ENCODE measurements at places on chromosomes 16 and 17. TPM values are rescaled to one million over a fixed set of nuclear protein-coding genes. Genes with fewer than 3 reads are reported as not detected.
A peak's percentile ranks its signal among the peaks of the same experiment; 100 is the strongest.

TAT gene
- not detected for total RNA-seq

PRCD gene
- total RNA-seq = 3.5 TPM

MAP2K6 gene
- total RNA-seq = 0.90 TPM

ATP2C2 gene
- not detected for total RNA-seq

MEFV gene
- 2.2 TPM for total RNA-seq

HSD17B1 gene
- total RNA-seq = 0.78 TPM

HCRT gene
- not detected for total RNA-seq

CA4 gene
- 1.7 TPM for total RNA-seq

CDH13 gene
- total RNA-seq = 85.9 TPM

LONP2 gene
- 37.2 TPM for total RNA-seq

AOC2 gene
- not detected for total RNA-seq

CACNG5 gene
- total RNA-seq = not detected

SLFN14 gene
- total RNA-seq = not detected

PDXDC1 gene
- total RNA-seq = 60.8 TPM

EVI2B gene
- 5.6 TPM for total RNA-seq

- DNase-seq = no peak
Observed at GRCh38 chr17:61597607-61598006, 6.6 kb upstream of the NACA2 start.

- no peak for DNase-seq
Observed at GRCh38 chr16:48064971-48065370, 90.8 kb downstream of the ABCC12 start.

- no peak for DNase-seq
Observed at GRCh38 chr16:1265090-1265630, 9.3 kb downstream of the TPSD1 start.

DNA sequence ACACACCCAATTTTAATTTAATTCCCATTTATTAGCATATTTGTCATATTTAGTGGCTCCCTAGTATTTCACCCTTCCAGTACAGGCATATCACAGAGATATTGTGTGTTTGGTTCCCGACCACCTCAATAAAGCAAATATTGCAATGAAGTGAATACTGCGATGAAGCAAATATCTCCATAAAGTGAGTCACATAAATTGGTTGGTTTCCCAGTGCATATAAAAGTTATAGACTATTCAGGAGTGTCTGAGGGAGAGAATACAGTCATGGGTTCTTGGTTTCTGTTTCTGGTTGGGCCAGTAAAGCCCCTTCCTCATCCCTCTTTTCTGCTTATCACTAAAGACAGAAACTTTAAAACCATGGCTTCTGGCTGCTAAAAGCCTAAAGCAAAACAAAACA, 295.4 kb upstream of the AXIN2 start:
- no peak for DNase-seq

GRCh38 chr17:74864866-74865395, 5.2 kb upstream of the GRIN2C start:
- DNase-seq = peak; percentile 87

DNA sequence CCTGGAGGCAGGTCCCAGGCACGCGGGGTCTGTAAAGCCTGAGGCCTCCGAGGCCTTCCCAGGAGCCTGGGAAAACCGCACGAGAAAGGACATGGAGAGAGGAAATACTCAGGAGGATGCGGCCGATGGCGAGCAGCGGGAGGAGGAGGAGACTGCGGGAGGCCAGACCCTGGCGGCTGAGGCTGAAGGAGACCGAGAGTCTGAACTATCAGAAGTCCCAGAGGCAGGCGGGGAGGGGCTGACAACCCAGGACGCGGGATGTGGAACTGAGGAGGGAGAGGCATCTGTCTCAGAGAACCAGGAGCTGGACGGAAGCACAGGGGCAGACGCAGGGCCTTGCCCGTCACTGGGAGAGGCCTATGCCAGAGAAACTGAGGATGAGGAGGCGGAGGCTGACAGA, 2.4 kb downstream of the APOBR start:
- no peak for DNase-seq

DNA sequence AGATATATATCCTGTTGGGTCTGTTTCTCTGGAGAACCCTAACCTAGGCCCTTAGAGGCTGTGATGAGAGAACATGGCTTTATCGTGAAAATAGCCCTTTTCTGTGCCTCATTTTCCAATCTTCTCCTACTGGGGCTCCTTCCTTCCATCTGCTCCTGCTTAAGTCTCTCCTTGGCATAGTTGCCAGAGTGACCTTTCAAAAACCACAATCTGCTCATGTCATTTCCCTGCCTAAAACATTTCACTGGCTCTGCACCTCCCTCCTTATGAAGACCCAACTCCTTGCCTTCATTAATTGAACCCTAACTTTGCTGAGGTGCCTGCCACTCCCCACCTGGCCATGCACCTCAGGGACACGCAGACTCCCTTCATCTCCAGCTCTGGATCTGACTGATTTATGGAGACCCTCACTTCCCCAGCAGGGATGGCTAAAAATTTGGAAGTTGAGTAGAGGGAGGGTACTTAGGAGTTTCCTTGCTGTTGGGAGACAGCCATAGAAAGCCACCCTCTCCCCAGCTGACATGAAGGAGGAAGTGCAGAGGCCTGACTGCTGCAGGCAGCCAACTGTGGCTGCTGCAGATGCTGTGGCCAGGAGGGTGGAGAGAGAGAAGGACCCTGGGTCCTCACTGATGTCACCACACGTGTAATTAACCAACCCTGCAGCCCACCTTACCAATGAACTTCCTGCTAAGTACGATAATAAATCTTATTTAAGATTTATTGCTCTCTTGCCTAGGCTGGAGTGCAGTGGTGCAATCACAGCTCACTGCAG, 6.3 kb upstream of the GGA2 start:
- no peak for DNase-seq

DNA sequence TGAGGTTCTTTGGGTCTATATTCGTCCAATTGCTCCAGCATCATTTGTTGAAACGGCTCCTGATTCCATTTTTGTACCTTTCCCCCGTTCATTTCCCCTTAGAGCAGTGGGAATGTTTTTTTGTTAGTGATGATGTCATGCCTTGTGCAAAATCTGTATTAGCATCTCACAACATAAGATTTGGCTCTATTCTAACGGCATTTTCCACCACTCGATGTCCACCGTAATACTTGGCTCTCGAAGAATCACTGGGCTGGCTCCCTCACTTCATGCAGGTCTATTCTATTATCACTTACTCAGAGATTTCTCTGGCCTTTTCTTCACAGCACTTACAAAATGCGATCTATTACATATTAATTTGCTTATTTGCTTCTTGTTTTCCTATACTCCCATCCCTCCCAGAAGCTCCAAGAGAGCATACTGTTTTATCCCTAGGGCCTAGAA, 571 bp upstream of the NME1 start:
- DNase-seq = no peak

- DNase-seq = no peak
Observed at GRCh38 chr17:44235583-44235936, 16.1 kb upstream of the UBTF start.

- no peak for DNase-seq
Observed at GRCh38 chr17:35372846-35373533, 431 bp downstream of the SLFN11 start.

- DNase-seq = no peak
Observed at GRCh38 chr17:17305281-17305801, 2.2 kb downstream of the NT5M start.

DNA sequence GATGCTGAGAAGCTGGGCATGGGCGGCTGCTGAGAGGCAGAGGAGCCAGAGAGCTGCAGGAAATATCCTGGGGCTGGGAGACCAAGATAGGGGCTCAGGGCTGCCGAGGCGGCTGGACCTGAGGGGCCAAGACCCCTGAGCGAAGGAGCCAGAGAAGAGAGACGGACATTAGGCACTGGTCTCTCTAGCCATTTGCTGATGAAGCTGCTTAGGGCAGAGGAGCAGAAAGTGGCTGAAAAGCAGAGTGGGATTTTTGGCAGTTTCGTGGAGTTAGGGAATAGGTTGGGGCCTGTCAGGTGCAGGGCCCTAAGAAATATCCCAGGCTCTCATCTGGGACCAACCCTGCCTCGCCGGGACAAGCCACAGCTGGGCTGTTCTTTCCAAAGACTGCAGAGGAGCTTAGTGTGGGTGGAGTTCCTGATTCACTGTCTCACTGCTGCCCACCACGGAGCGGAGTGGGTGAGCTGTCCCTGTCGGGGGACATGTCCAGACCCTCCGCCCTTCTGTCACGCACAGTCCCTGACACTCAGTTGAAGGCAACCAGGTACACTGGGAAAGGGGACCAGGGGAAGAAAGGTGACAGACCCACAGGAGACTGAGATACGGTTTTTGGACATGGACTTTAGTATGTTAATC, 11.3 kb upstream of the DNASE1 start:
- DNase-seq = no peak

- no peak for DNase-seq
Observed at GRCh38 chr16:82891918-82892317, 265.1 kb downstream of the CDH13 start.

DNA sequence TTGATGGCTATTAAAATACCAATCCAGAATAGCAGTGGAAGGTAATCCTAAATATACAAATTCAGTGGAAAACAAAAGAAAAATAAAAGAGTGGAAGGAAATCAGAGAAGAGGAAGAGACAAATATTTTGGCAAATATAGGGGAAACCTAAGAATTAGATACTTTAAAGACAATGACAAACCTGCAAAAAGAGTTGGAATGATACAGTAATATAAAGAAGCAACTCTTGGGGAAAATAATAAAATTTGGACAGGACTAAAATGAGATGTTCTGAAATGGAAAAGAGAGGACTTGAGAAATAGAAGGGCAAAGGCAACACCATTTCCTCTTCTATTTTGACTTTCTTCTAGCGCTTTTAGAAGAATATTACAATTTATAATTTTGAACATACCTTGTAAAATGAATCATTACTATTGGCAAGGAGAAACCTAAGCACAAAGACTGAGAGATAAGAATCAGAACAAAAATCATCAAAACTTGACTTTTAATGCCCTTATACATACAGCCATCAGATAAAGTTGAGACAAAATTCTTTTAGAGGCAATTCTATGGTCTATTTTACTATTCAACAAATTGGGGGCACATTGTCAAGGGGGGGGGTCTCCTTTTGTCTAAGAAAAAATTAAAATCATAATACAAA, 5.2 kb downstream of the RNF43 start:
- DNase-seq = no peak

- no peak for DNase-seq
Observed at GRCh38 chr17:67281743-67282142, 36.7 kb upstream of the HELZ start.

DNA sequence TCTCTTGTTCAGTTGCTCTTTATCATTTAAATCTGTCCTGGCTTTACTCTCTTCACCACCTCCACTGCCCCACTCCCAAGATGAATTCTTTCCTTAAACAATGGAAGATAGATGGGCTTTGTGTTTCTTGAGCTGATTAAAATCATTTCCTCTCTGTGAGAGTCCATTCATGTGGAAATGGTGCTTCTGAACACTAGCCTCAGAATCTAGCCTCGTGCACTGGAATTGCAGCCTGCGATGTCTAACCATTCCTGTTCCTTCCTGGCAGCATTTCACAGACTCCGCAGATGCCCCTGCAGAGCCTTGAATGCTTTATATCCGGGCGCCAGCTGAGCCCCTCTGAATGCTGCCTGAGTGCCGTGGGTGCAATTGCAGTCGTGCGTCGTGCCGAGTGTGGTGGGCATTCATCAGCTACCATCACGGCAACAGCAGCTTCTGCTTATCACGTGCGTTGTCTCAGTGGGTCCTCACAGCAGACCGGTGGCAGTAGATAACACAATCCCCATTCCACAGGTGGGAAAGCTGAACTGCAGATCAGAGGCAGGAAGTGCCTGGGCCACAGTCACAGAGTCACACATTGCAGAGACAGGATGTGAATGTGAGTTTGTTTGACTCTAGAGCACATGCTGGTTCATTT, 172.8 kb upstream of the WSCD1 start:
- DNase-seq = no peak

- no peak for DNase-seq
Observed at GRCh38 chr16:57166951-57167350, 18.9 kb downstream of the PSME3IP1 start.

- DNase-seq = no peak
Observed at GRCh38 chr16:88926374-88926990, 50.5 kb downstream of the CBFA2T3 start.

DNA sequence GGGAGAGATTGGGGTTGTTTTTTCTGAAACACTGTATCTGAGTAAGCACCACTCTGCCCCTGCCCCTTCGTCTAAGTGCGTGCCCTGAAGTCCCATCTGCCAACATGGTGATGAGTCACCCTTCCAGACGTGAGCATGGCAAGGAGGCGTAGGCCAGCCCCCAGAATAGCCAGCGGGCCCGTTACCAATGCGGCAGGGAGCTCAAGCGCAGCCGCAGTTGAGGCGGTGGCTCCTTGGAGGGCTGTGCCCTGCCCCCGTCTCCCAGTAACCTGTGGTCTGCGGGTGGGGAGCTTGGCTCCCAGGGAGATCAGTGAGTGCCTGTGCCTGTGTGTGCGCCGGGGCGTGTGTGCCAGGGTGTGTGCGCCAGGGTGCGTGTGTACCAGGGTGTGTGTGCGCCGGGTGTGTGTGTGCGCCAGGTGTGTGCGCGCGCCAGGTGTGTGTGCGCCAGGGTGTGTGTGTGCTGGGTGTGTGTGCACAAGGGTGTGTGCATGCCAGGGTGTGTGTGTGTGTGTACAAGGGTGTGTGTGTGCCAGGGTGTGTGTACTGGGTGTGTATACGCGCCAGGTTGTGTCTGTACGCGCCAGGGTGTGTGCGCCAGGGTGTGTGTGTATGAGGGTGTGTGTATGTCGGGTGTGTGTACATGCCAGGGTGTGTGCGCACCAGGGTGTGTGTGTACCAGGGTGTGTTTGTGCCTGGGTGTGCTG, 98.6 kb upstream of the CHMP6 start:
- DNase-seq = no peak

- no peak for DNase-seq
Observed at GRCh38 chr17:29844339-29845048, 85.5 kb downstream of the SSH2 start.

GRCh38 chr16:50526249-50526648, 21.9 kb upstream of the NKD1 start:
- peak; percentile 23 for DNase-seq

- no peak for DNase-seq
Observed at GRCh38 chr17:46841561-46842379, 9.6 kb upstream of the WNT9B start.

DNA sequence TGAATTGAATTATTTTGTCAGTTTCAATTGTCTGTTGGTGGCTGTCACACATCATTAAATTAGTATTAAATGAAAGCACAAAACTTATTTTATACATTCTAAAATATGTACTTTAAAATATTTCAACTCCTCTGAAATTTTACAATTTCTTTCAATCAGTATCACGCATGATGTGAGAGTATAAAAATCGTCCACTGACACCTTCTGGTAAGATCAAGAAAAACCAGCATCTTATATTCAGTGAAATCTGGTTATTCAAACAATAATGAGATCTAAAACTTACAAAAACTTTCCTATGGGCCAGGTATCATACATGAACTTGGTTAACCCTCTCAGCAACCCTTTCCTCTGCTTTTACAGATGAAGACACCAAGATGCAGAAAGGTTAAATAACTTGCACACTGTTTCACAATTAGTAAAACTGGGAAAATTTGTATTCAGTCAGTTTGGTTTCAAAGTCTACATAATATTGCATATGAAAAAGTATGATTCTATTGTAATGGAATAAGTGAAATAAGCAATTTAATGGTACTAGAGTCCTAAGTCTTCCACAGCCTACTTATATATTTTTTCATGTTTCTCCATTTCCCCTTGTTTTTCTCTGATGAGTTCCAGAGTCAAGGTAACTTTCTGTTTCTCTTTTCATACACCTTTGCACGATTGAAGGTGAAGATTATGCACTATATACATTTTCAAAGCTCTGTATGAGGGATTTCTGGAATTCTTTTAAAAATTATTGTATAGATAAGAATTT, 58.7 kb downstream of the EFCAB5 start:
- no peak for DNase-seq

Data from right atrium auricular region (tissue), 2 donors.